ENCODE measurements at places on chromosomes 5 and 9.

GRCh38 chr5:75148051-75148450 lies 88.6 kb downstream of the ANKRD31 start:
- no peak overlapping the region for H3K4me3 ChIP-seq
- DNase-seq = no peak
- H3K27me3 ChIP-seq = no peaks in the 10 kb centered on the region
- H3K36me3 ChIP-seq = no peaks in the 10 kb centered on the region
- H3K4me1 ChIP-seq = no peaks in the 10 kb centered on the region

DNA sequence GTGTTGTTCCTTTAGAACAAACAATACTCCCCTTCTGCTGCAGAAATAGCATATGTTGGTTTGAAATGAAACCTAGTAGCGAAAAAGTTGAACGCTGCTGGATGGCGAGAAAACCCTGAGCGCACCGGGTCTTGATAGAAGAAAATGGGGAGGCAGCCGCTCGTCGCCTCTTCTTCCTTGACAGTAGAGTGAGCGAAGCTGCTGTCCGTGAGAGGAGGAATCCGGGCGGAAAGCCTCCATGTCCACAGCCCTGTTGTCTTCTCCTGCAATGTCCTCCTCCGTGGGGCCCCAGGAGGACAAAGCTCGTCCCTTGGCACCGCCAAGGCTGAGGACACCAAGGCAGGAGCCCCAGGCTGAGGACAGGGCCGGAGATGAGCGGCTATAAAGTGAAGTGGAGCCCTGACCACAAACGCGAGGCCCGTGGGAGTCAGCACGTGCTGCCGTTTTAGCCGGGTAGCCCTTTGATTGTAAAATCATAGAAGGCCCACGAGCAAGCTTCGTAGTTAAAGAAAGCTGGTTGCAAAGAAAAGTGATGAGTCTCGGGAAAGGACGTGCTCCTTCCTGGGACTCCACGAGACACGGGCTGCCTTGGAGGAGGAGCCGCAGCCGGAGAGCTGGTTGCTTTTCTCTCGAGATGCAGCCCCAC lies 35.6 kb downstream of the MRPL36 start:
- no peak for DNase-seq
- no peak overlapping the region for H3K27ac ChIP-seq
- H3K36me3 ChIP-seq = no peaks in the 10 kb centered on the region

DNA sequence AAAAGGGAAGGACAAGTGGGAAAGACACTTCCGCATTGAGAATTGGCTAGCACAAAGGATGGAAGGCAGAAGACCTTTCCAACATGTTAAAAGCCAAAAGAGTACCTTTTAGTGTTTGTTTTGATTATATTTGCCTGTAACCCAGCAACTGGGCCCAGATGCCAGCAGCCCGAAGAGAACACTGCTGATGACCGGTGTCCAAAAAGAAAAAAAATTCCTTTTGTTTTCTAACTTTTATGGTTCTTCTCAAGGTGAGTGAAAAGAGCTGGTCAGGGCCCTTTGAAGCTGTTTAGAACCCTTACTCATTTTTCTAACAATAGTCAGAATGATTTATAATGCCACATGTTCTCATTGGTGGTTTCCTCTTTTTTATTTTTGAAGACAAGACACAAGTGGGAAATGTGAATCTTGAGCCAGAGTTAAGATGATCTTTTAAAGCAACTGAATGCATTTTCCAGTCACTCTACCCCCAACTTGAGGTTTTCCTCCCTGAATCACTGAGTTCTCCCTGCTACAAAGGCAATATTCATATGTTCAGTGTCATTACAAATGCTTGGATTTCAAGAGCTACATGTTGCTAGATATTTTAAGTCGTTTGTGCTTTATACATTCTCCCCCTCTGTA lies 32.3 kb upstream of the ZNF462 start:
- no peaks in the 10 kb centered on the region for H3K4me1 ChIP-seq
- H3K36me3 ChIP-seq = no peaks in the 10 kb centered on the region
- H3K27me3 ChIP-seq = no peaks in the 10 kb centered on the region
- H3K27ac ChIP-seq = no peak overlapping the region
- H3K4me3 ChIP-seq = no peak overlapping the region

GRCh38 chr5:160550075-160550474 lies 128.4 kb downstream of the PTTG1 start:
- no peak for DNase-seq
- H3K4me3 ChIP-seq = no peak overlapping the region
- no peaks in the 10 kb centered on the region for H3K36me3 ChIP-seq

DNA sequence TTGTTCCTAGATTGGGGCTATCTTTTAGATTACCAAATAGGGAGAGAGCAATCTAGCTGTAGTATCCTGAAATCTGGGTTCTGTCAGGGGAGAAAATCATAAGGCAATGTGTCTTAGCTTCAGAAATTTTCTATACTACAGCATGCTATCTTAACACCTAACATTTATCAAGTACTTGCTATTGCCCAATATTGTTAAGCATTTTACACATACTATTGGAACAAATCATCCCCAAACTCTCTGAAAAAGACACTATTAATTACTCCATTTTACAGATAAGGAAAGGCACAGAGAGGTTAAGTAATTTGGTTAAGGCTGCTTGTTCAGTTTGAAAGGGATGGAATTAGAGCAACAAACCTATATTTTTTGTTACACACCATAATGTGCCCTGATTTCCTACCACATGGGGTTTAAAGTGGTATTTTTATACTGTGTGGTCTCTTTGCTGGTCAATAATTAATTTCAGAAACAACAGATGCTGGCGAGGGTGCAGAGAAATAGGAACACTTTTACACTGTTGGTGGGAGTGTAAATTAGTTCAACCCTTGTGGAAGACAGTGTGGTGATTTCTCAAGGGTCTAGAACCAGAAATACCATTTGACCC lies 57.2 kb upstream of the RIC1 start:
- DNase-seq = no peak
- H3K27ac ChIP-seq = no peak overlapping the region
- H3K4me3 ChIP-seq = no peak overlapping the region
- no peaks in the 10 kb centered on the region for H3K27me3 ChIP-seq
- H3K4me1 ChIP-seq = peaks cover 11% of the 10 kb centered on the region
